ENCODE measurements at places on chromosomes 16 and 17.

- DNase-seq, result peak; percentile 39
Measured at GRCh38 chr17:44779211-44780025, 20.6 kb downstream of the ADAM11 start.

DNA sequence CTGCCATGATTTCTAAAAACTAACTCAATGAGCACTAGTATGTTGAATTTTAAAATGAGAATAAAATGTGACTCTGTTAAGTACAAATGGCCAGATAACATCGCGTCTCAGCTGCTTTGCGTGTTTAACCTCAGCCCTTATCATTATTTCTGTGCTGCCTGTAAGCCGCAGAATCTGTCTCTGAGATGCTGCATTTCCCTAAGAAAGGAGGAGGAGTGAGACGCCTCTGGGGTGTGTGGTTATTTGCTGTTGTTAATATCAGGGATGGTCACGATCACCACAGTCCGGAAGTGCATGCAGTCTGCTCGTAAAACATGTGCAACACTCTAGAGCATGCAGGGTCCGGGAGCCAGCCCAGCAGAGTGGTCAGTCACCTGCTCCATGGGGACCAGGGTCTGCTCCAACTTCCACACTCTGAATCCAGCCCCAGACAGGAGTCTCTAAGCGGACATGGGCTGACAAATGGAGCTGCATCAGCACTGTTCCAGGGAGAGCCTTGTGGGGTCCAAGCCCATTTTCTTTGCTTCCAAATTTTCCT is 342.5 kb downstream of the MAF start:
- no peak for DNase-seq

DNA sequence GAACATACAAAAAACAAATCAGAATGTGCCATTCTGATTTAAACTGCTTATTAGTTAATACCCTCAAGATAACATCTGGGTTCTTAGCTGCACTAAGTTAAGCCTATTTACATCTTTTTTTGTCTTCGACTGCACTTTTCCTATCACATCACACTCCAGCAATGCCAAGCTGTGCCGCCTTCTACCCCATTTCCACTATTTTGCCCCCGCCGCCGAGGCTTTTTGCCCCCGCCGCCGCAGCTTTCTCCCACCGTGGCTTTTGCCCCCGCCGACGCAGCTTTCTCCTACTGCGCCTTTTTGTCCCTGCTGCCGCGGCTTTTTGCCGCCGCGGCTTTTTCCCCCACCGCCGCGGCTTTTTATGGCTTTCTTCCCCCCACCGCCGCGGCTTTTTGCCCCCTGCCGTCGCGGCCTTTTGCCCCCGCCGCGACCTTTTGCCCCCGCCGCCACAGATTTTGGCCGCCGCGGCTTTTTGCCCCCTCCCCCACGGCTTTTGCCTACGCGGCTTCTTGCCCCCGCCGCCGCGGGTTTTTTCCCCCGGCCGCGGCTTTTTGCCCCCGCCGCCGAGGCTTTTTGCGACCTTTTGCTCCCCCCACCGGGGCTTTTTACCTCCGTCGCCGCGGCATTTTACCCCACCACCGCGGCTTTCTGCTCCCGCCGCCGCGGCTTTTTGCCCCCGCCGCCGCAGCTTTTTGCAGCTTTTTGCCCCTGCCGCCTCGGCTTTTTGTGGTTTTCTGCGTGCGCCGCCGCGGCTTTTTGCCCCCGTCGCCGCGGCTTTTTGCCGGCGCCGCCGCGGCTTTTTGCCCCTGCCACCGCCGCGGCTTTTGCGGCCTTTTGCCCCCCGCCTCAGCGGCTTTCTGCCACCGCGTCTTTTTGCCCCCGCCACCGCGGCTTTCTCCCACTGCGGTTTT is 331.4 kb upstream of the WSB1 start:
- DNase-seq, result no peak

DNA sequence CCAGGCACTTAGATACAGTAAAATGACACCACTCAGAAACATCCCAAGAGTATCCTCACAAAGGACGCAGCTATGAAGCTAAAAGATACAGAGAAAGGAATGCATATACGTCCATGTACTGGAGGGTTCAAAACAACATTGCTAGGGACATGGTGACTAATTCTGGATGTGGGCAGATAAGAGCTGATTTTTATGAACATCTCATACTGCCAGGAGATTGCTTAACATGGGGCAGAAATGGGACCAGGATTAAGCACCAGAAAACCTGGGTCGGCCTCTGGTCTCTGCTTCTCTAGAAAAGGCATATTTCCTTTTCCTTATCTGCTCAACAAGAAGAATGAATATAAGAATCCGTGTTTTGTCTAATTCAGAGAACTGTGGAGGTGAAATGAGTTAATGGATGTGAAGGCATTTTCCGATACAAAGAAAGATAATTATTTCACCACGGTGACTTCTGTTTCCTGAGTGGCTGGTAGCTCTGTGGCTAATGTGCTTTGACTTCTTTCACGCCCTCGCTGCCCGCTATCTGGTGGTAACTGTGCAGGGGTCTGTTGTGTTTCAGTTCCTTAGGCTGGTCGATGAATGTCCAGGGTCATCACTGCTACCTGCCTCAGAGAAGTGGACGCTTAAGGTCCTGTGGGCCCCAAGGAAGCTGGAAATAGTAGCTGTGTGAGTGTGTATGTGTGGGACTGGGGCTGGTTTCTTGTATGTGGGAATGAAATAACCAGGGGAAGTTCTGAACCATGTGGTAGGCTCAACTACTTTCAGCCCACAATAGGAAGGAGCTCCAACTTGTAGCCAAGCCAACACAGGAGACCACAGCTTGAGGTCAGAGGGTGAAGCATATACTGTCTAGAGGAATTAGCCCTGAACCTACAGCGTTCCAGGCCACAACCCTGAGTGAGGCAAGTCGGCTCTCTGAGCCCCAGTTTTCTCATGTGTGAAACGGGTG is 15.8 kb upstream of the CCL5 start:
- peak; percentile 99 for DNase-seq

GRCh38 chr17:69367298-69367697 is 40.4 kb upstream of the ABCA5 start:
- DNase-seq, result no peak

DNA sequence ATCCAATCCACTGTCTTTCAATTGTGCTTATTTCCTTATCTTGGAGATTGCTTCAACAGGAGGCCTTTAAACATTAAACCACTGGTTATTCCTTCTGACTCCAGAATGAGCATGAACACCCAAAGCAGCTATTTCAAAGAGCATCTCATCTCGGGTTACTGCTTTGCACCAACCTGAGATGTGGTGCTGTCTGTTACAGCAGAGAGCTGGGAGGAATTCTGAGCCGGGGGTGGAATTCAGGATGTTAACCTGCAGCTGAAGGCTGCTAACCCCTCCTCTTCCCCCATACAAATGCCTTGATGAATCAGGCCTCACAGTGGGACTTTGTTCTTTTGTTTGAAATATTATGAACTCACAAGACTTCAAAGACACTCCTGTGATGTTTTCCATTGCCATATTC is 113.1 kb downstream of the SHISA9 start:
- no peak for DNase-seq

DNA sequence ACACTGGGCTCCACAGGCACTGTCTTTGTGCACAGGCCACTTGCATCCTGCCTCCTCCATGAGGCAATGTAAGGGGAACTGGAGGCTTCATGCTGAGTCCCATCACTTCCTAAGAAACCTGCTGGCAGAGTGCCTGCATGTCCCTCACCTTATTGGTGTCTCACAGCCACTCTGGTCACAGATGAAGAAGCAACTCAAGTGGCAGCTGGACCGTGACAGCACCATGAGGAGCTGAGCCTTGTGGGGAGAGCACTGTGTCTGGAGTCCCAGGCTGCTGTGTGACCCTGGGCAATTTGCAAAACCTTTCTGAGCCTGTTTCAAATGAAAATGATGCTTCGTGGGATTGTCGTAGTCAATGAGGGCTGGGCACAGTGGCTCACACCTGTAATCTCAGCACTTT is 19.5 kb downstream of the ANKRD40 start:
- no peak for DNase-seq

DNA sequence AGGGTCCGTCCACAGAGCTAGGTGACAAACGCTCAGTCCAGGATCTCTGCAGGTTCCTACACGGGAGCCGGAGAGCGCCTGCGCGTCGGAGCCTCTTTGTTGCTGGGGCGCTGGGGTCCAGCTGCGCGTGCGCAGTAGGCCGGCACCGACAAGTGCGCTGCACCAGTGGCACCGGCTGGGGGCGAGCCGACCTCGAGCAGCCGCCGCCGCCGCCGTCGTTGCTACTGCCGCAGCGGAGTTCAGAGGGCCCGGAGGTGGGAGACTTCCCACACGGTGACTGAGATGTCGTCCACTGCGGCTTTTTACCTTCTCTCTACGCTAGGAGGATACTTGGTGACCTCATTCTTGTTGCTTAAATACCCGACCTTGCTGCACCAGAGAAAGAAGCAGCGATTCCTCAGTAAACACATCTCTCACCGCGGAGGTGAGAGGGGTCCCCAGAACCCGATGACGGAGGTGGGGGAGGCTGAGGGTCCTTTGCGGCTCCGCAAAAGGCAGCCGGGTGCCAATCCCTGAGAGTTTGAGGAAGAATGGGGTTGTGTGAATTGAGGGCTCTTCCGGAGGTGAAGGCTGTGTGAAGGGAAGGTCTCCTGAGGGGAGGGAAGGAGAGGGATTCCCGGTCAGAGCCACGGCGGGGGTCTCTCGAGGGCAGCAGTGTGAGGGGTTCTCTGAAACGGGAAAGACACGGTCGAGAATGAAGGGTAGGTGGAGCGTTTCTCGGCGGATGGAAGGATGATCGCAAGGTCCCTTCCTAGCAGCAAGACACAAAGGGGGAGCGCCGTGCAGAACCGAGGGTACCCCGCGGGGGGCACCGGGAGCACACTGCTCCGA is at the start of gene GDPD1:
Gene GDPD1 (plus strand): TSS at position 184 of the 831 bp plus-strand sequence. CDS start 99 bp downstream, at position 283.
- peak; percentile 88 for DNase-seq

GRCh38 chr16:28617874-28618273 is 8.0 kb upstream of the SULT1A1 start:
- peak; percentile 75 for DNase-seq

DNA sequence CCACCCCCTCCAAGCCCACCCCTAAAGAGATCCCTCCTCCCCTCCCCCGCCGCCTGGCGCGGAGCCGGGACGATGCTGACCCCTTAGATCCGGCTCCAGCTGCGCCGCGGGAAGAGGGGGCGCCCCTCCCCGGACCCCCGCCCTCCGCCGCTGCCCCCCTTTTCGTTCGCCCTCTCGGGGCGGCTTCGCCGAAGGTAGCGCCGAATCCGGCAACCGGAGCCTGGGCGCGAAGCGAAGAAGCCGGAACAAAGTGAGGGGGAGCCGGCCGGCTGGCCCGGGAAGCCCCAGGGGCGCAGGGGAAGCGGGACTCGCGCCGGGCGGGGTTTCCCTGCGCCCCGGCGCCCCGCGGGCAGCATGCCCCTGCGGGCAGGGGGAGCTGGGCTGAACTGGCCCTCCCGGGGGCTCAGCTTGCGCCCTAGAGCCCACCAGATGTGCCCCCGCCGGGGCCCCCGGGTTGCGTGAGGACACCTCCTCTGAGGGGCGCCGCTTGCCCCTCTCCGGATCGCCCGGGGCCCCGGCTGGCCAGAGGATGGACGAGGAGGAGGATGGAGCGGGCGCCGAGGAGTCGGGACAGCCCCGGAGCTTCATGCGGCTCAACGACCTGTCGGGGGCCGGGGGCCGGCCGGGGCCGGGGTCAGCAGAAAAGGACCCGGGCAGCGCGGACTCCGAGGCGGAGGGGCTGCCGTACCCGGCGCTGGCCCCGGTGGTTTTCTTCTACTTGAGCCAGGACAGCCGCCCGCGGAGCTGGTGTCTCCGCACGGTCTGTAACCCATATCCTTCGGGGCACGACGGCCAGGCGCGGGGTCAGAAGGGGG is 623 bp downstream of the CACNA1G start:
- DNase-seq, result no peak

DNA sequence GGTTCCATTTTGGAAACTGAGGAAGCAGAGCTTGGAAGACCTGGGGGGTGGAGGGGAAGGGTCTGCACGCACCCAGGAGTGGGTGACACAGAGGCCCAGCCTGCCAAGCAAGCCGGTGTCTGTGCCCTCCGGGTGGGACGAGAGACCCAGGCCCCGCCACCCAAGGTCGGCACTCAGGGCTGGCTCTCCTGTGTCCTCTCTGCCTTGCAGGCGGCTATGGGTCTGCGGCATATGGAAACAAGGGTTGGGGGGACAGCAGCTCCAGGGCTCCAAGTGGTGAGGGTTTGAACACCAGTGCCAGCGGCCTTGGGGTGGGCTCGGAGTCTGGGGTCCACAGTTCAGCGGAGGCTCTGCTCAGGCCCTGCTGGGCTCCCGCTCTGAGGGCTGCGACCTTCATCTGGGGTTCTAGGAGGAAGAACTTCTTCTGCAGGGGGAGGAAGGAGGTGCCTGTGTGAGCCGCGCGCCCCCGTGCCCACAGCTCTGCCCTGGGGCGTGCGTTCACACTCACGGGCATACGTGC is 4.6 kb upstream of the CD7 start:
- DNase-seq, result no peak

DNA sequence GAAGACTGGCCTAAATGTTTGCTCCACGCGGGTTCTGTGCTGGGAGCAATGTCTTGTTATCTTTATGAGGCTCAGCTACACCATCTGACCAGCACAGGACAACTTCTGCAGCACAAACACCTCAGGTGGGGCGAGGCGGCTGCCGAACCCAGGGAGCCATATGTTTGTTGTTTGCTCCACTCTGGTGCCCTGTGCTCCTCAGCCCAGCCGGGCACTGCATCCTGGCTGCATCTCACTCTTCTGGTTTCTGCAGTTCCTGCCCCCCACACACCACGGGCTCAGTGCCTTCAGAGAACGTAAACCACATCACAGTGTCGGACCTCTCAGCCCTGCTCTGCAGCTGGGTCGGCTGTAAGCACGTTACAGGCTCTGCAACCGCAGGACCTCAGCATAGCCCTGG is 32.4 kb downstream of the MXRA7 start:
- no peak for DNase-seq

- no peak for DNase-seq
Measured at GRCh38 chr17:33292981-33293867, at the start of gene ASIC2. ASIC2 (minus strand) TSS chr17:33293295.

GRCh38 chr17:41750862-41751261 is 16.4 kb upstream of the HAP1 start:
- no peak for DNase-seq

GRCh38 chr17:38873640-38874380 is 4.0 kb downstream of the LASP1 start:
- DNase-seq, result no peak

DNA sequence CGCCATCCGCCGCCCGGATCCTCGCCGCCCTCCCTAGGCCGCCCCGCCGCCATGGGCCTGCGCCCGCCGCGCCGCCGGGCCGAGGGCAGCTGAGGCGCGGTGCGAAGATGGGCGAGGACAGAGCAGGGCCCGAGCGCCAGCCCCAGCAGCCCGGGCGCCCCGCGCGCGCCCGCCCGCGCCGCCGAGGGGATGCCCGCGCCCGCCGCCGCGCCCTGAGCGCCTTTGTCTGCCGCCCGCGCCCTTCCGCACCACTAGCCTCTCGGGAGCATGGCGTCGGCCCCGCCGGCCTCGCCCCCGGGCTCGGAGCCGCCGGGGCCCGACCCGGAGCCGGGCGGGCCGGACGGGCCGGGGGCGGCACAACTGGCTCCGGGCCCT is 278 bp downstream of the RAB11FIP3 start:
- DNase-seq, result no peak

- DNase-seq, result no peak
Measured at GRCh38 chr16:81786868-81787267, 7.8 kb downstream of the PLCG2 start.

DNA sequence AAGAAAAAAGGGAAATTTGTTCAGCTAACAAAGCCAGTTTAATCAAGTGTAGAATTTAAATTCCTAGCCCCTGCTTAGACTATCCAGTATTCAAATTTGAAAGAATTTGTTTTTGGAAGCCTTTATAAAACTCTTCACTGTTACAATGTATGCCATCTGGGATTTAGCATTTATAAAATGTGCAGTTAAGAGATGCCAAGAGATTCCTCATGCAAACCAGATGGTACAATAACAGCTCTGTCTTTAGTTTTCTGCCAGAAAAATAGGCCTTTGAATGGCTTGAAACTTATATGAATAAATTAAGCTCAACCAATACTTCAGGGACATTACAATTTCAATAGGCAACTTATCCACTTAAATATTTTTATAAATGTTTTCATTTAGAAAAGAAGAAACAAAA is 6.8 kb upstream of the ANKS4B start:
- DNase-seq, result no peak
